ENCODE measurements at places on chromosomes 4 and X.
A peak's percentile ranks its signal among the peaks of the same experiment; 100 is the strongest.

GRCh38 chr4:163582703-163583102 lies 88.2 kb downstream of the TMA16 start:
- DNase-seq, result no peak

DNA sequence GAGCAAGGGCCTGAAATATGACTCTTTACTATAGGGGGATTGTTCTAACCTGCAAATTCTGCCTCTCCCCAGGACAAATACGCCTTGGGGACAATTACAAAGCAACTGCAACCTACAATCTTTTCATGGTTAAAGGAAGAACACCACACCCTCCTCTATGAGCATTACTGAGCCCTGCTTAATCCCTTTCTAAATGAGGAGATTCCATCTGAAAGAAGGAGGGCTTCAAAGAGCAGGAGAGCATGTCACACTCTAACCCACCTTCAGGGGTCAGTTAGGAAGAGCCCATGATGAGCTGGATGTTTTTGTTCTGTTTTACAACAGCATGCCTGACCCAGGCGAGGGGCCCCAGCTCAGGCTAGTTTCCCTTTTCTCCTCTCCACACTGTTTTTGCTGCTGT lies 134.0 kb upstream of the ANXA3 start:
- DNase-seq, result no peak

- no peak for DNase-seq
These were observed 381.6 kb downstream of the GASK1B start for GRCh38 chr4:157791236-157791635.

DNA sequence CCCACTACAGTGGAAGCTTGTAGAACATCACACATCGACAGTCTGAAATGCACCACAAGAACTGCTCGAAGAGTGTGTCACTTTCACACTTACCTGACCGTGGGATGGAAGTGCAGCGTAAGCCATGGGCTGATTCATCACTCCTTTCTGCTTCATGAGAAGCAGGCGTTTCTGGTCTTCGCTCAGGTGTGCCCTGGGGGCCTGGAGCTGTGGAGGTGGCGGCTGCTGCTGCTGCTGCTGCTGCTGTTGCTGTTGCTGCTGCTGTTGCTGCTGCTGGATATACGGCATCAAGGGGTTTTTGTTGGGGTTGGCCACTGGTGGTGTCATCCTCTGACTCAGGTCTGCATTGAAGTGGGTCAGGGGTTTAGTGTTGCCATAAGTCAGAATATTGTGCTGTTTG lies 223.6 kb downstream of the MGST2 start:
- DNase-seq, result no peak

- peak; percentile 8 for DNase-seq
These were observed 78.3 kb downstream of the FHDC1 start for GRCh38 chr4:153014460-153014859.

GRCh38 chr4:91488946-91489345 lies 814.8 kb upstream of the GRID2 start:
- no peak for DNase-seq

GRCh38 chrX:154051201-154051810 lies 31.6 kb upstream of the IRAK1 start:
- peak; percentile 59 for DNase-seq

DNA sequence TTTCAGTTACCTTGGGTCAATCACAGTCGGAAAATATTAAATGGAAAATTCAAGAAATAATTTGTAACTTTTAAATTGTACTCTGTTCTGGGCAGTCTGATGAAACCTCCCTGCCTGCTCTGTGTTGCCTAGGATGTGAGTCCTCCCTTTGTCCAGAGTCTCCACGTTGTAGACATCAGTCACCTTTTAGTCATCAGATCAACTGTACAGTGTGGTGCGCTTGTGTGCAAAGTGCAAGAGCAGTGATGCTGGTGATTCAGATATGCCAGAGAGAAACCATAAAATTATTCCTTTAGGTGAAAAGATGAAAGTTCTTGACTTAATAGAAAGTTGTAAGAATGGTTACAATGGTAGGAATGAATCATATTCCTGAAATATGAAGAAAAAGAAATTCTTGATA lies 1.4 kb downstream of the SPATA4 start:
- peak; percentile 94 for DNase-seq

DNA sequence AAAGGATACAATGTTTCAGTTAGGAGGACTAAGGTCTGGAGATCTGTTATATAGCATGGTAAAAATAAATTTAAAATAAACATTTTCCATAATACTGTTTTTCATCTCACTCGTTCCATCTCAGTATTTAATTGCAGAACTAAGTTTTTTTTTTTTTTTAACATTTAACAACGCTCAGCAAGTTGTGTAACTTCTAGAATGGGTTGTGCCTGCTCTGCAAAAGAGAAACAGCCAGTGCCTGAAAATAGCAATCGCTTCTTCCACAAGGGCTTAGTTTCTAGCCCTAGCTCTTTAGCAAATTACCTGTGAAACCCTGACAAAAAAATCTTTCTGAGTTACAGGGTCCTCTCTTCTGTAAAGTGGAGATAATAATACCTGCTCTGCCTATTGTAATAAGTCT lies 41.9 kb downstream of the CNGA1 start:
- DNase-seq, result no peak

GRCh38 chr4:185101354-185101890 lies 41.6 kb upstream of the SLC25A4 start:
- DNase-seq, result no peak

GRCh38 chrX:39022106-39022505 lies 220.8 kb downstream of the MID1IP1 start:
- DNase-seq, result no peak

DNA sequence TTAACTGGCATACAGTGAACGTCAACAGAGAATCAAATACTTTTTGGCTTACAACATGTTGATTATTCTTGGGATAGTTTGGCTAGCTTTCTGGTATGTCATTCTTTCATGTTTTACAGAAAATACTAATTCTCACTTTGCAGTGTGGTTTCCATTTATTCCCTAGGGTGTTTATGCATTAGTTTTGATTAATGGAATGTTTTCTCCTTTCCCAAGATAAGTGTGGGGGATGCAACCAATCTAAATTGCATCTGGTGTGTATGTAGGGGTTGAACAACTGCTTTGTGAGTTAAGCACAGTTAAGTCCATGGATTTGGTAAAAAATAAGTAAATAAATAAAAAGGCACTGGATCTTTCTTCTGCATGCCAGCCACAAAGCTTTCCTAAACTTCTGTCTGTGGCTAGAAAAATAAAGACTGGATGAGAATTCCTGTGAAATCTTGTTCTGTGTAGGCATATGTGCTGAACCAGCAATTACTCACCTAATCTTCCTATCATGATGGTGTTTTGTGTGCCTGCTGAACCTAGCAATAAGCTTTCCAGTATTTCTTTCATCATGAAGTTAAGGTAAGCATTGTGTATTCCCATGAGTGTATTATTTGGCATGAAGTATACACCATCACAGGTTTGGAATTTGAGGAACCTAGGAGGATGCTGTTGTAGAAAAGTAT lies 50.6 kb upstream of the TENM3 start:
- DNase-seq, result peak; percentile 66

DNA sequence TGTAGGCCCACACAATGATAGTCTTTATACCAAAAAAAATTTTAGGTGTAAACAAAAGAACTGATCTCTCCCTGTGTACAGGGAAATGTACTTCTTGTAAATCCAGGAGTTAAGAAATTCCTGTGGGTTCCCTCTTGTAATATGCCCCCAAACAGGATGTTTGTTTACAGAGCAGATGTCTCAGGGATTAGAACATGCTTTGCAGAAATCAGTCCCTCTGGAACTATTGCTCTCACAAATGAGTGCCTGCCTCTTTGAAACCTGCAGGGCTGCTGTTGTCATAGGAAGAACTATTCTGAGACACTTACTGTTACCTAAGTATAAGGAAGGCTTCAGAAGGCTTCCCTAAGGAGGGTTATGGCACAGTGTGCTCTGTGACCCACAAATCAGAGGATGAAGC lies 35.6 kb downstream of the PAK3 start:
- DNase-seq, result peak; percentile 33

GRCh38 chr4:7938609-7939376 lies 868 bp downstream of the AFAP1 start:
- peak; percentile 45 for DNase-seq

- DNase-seq, result peak; percentile 88
These were observed 27.7 kb upstream of the GLRB start for GRCh38 chr4:157048248-157048647.

DNA sequence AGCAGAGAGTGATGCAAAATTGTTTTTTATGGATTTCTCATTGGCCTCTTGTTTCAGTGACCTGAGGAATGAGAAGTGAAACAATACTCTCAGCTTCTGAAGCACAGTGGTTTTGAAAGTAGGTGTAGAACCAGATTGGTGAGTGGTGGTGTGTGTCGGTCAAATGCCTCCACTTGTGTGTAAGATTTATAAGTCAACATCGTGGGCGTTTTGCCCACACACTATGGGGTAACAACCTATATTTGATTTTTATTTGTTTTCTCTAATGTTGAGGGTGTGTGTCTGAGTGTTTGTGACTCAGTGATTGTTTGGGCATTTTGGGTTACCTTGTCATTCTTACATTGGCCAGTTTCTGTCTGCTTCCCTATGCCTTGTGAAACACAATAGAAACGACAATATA lies 23.3 kb downstream of the ADGRL3 start:
- no peak for DNase-seq

DNA sequence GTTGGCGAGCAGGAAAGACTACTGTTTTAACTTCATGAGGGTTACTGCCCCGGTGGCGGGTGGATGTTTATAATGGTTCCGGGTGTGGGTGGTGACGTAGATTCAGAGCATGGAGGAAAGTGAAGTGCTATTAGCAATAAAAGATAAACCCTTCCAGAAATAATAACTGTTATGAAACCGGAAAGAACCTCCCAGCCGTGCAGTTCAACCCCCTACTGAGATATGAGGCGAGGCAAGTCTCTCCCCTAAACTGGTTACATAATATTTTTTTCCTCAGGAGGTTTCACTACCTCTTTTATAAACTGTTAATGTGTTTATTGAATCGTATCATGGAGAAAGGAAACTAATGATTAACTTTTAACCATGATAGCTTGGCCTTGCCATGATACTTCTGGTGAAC lies 33.9 kb upstream of the STIM2 start:
- DNase-seq, result peak; percentile 59

GRCh38 chr4:88830598-88830997 lies 133.0 kb upstream of the NAP1L5 start:
- no peak for DNase-seq

- DNase-seq, result peak; percentile 20
These were observed 53.2 kb downstream of the PPM1K start for GRCh38 chr4:88230969-88231771.

- DNase-seq, result peak; percentile 90
These were observed 46.4 kb upstream of the ENPP6 start for GRCh38 chr4:184263910-184264732.

DNA sequence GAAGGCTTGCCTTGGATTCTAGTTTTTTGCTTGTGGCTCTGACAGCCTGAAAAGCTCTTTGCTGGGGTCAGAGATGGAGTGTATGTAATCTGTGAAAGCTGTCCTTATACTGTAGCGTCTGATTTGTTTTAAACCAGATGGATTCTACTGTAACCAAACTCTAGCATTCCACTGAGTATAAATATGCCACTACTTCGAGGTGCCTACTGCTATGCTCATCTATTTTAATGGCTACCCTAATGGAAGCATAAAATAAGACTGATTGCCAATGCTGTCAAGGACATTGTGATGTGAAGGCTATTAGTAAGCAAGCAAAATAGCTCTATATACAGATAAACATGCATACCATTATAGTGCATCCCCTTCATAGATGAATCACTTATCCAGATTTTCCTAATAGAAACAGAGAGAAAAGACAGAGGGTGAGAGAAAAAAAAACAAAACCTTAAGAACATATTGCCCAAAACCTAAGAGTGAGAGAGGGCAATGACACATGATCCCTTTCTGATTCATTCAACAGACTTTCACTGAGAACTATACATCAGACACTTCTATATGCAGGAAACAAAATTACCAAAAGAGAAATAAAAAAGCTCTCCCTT lies 1025.8 kb upstream of the LCORL start:
- no peak for DNase-seq

DNA sequence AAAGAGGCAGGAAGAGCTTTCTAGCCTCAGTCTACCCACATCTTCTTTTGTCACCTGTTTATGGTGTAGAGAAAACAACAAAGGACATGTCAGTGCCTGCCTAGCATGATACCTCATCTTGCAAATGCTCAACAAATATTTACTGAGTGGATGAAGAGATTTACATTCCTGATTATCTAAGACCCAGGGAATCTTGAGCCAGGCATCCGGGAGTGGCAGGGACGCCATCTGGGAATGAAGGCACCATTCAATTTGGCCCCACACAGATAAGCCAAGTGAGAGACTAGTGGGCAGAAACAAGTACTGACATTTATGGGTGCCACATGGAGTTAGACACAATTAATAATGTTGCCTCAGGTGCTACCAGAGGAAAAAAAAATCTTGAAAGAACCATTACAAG lies 36.8 kb upstream of the CASK start:
- no peak for DNase-seq

- no peak for DNase-seq
These were observed 35.9 kb upstream of the PHOX2B start for GRCh38 chr4:41784191-41784979.

DNA sequence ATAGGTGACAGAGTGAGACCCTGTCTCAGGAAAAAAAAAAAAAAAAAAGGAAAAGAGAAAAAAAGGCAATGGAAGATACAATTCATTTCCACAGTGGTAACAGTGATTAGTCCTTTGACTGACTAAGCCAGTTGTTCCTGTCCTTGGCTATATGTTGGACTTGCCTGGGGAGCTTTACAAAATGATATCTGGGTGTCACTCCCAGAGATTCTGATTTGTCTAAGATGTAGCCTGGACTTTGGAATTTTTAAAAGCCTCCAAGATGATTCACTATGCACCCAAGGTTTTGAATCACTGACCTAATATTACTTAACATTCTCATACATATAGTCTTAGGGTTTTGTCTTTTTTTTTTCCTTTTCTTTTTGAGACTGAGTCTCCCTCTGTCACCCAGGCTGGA lies 16.9 kb downstream of the HELQ start:
- DNase-seq, result no peak

DNA sequence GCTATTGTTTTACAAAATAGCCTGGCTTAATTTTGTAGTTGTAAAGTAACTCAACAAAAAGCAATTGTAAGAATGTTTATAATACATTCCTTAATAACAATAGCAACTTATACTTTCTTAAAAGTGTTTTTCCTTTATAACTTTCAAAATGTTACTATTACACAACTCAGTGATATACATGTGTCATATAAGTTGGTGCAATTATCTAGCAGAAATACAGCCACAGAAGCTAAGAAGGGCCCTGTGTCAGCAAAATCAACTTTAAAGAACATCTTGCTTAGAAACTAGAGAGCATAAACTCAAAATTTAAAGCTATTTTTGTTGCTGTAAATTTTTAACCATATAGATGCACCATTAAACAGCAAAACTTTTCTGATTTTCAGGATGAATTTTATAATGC lies 41.4 kb upstream of the MAB21L2 start:
- no peak for DNase-seq

- DNase-seq, result no peak
These were observed 111.3 kb downstream of the ARHGAP10 start for GRCh38 chr4:147843162-147843561.

DNA sequence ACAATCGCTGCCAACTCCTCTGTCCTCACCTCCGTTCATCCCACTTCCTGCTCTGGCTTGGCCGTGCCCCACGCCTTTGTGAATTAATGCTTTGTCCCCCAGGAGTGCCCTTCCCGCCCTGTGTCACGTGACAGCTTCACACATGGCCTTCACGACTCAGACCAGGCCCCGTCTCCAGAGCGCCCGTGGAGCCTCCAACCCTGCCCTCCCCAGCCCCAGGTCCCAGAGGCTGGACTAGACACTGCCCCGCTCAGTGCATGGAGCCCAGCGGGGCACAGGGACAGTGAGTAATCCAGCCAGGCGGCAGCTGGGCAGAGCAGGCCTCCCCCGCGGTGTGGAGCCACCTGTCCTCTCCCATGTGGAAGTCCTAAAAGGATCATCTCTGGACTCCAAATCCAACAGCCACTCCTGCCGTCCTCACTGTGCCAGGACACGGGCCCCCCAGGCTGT lies 7.4 kb downstream of the ADRA2C start:
- no peak for DNase-seq

Data from IMR-90 (cell line).